Amygdala (tissue), 56 donors: ENCODE measurements at places on chromosomes 2 and 18.

GRCh38 chr2:159971365-159972152 is 90.9 kb downstream of the PLA2R1 start:
- no peak for DNase-seq

DNA sequence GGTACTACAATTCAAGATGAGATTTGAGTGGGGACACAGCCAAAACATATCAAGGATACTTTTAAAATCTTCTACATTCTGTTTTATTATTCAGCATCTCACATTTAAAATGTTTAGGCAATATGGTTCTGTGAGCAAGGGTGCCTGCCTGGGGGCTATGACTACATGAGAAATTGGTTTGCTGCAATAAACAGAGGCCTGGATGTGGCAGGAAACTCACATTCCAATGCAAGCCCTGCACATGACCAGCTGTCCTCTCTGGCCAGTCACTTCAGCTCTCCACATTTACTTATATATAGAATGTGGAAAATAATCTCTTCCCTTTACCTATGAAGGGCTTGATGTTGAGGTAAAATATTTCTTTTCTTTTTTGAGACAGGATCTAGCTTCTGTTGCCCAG is 193.4 kb downstream of the LRRTM1 start:
- no peak for DNase-seq

DNA sequence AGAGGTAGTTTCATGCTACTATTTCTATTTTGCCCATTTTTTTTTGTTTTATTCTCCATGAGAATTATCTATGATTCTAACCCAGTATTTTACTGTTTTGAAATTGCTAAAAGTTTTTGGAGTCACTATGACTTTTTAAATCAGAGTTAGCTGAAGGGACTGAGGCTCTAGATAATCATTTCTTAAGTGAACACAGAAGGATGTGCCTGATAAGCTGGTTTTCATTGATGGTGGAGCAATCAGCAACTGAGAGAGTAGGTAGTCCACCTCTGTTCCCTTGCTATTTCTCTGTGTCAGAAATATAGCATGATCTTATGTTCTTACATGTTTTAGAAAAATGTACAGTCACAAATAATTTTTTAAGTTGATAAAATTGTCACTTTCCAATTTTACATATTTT is 59.4 kb downstream of the CCDC138 start:
- no peak for DNase-seq

GRCh38 chr2:11073251-11073650 is 82.0 kb upstream of the SLC66A3 start:
- no peak for DNase-seq

- DNase-seq, result no peak
Measured at GRCh38 chr2:46704041-46704440, 211.6 kb downstream of the MCFD2 start.

GRCh38 chr18:75958683-75959082 is 531.2 kb upstream of the SMIM21 start:
- DNase-seq, result no peak
